SJSA1 (cell line): ENCODE measurements at places on chromosomes 5 and 9. TPM values are rescaled to one million over a fixed set of nuclear protein-coding genes. Genes with fewer than 3 reads are reported as not detected.

Gene EPB41L4B
- total RNA-seq = 1.8 and 4.1 TPM in 2 replicates

Gene TAF11L13
- not detected in 2 replicates for total RNA-seq

Gene SEPTIN8
- 77.3 and 97.4 TPM in 2 replicates for total RNA-seq

Gene CKMT2
- not detected in 2 replicates for total RNA-seq

GRCh38 chr5:122565331-122565730 is 209.5 kb upstream of the SNX2 start:
- DNase-seq = no peak

GRCh38 chr5:42242881-42243485 is 180.3 kb upstream of the GHR start:
- DNase-seq = no peak

GRCh38 chr9:124941679-124942561 is 1.0 kb upstream of the GOLGA1 start:
- peak; percentile 72 for DNase-seq

GRCh38 chr5:171492781-171493180 is 73.3 kb downstream of the FGF18 start:
- DNase-seq = no peak

DNA sequence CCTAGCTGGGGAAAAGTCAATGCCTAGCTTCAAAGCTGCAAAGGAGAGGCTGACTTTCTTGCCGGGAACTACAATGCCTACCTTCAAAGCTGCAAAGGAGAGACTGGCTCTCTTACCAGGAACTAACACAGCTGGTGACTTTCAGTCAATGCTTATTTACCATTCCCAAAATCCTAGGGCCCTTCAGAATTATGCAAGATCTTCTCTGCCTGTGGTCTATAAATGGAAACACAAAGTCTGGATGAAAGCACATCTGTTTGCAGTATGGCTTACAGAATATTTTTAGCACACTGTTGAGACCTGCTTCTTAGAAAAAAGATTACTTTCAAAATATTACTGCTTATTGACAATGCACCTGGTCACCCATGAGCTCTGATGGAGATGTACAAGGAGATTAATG is 259.4 kb downstream of the PLK2 start:
- DNase-seq = no peak

GRCh38 chr9:36900136-36900855 is 133.8 kb downstream of the PAX5 start:
- DNase-seq = no peak

DNA sequence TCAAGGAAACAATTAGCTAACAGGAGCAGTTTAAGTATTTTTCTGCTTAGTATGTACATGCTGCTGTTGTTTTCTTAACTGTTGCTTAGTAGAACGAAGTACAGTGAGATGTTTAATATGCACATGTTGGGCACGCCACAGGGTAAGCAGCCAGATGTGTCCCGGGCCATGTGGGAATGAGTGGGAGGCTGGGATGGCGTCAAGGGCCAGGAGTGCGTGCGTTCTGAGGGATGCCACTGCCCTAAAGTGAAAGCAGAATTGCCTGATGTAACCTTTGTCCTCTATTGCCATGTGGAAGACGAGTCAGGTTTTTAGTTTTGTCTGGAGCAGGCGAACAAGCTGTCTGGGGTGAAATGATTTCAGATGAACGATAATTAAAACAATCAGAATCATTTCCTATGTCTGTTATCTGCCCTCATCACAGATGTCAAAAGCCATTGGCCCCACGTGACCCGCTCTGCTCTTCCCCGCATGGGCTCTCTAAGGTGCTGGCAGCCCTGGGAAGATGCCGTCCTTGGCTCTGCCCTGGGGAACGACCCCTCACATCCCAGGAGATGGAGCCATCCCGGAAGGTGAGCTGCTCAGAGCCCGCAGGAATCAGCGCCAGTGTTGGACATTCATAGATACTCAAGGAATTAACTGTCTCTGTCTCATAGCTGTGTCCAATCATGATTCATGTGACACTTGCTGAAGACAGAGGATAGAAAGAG is 356.6 kb upstream of the IRX4 start:
- DNase-seq = no peak

- no peak for DNase-seq
These were observed 78.8 kb downstream of the GIN1 start for GRCh38 chr5:103041071-103041676.

DNA sequence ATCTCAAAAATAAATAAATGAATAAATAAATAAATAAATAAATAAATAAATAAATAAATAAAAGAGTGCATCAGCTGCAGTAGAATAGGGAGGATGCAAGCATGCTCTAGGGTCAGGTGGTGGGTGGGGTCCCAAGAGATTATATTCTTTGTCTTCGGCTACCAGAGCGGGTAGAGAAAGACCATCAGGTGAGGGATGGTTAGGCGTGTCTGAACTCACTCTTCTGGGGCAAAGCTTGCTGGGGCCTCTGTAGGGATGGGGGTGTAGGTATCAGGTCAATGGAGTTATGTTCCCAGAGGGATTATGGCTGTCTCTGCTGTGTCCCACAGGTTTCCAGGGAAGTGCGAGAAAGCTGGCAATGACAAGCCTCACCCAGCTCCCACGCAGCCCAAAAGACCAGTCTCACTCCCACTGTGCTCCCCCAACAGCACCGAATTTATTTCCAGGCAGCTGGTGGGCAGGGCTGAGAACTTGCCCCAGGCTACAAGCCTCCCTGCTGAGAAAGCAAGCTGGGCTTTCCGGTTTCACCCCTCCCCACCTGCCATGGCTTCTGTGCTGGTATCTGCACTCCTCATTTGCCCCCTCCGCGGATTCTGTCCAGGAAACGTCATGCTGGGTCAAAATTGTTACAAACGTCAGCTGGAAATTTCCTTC is 180.8 kb downstream of the LURAP1L start:
- no peak for DNase-seq

DNA sequence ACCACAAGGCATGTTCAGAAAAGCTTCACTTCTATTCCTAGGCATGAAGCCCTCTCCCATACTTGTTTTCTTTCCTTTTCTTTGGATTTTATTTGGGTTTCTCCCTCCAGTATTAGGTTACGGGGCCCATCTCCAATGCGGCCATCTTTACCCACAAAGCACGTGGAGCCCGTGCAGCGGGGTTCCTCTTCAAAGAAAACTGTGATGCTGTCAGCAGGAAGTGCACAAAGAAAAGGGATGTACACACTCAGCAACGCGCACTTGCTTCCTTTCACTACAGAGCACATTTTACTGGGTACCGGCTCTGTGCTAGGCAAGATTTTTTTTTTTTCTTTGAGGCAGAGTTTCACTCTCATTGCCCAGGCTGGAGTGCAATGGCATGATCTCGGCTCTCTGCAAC is 106.6 kb downstream of the COL23A1 start:
- no peak for DNase-seq

- DNase-seq = no peak
These were observed 8.3 kb downstream of the CIZ1 start for GRCh38 chr9:128182893-128183588.

DNA sequence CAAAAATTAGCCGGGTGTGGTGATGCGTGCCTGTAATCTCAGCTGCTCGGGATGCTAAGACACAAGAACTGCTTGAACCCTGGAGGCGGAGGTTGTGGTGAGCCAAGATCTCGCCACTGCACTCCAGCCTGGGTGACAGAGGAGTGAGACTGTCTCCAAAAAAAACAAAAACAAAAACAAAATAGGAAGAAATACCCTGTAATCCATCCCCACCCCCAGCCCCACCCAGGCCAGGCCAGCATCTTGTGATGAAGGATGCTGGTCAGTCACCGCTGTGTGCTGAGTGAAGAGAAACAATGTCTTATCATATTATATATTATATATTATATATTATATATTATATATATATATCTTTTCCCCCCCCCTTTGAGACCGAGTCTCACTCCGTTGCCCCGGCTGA is 15.4 kb upstream of the CCIN start:
- DNase-seq = no peak

DNA sequence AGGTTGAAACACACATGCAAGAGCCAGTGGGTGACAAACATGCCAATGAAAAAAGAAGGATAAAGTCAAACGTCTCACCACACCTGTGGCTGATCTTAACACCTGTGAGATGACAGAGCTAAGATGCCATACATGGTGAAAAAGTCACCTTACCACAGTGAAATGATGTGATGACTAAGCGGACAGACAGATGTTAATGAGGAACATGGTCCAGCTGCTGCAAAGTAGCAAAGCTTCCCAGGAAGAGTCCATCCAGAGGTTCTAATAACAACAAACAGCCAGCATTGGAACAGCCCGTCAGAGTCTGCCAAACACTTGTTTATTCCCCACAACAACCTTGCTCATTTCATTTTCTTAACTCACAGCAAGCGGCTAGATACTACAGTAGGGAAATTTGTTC is 1.9 kb downstream of the KIAA1191 start:
- no peak for DNase-seq

DNA sequence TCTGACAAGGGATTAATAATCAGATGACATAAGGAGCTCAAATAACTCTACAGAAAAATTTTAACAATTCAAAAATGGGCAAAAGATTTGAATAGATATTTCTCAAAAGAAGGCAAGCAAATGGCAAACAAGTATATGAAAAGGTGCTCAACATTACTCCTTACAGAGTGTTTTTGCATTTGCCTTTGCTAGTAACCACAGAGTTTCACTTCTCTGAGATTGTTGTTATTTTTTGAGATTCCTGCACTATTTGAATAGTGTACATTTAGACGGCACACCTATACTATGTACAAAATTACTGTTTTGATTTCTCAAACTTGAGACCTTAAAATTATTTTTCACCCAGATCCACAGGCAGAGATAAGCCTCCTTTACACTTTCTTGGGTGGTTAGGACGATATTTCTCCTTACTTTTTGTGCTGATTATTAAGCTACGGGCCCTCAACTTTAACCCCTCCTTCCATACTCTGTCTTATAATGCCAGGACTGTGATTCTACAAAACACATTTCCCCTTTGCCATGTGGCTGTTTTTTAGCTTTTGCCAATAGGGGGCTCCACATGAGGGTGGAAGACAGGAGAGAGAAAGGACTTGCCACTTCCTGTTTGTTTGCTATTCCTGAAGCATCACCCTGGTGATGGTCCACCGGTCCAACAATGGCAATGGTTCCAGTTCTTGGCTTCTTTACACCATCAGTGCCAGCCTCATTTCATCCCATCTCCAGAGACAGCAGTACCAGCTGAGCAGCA is 65.0 kb upstream of the DAP start:
- no peak for DNase-seq

DNA sequence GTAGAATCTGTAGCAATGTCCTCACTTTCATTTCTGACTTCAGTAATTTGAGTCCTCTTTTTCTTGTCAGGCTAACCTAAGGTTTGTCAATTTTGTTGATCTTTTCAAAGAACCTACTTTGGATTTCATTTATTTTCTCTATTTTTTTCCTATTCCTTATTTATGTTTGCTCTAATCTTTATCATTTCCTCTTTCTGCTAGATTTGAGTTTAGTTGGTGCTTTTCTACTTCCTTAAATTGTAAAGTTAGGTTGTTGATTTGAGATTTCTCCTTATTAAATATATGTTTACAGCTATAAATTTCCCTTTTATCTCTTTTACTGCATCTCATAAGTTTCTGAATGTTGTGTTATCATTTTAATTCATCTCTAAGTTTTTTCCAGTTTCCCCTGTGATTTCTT is 75.1 kb upstream of the FAM120A start:
- no peak for DNase-seq

DNA sequence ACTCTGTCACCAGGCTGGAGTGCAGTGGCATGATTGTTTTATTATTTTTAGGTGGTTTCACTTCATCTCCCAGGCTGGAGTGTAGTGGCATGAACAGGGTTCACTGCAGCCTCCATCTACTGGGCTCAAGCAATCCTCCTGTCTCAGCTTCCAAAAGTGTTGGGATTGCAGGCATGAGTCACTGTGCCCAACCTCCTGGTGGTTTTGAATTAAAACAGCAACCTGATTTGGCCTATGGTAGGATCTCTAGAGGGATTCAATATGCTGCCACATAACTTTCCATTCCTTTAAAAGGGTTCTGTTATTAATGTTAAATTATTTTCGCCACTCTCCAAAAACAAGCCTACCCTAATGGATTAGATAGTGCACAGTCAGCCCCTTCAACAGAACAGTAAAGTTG is 9.9 kb upstream of the HSPA4 start:
- no peak for DNase-seq

GRCh38 chr9:137267933-137268355 is 9.6 kb upstream of the TOR4A start:
- no peak for DNase-seq

- DNase-seq = no peak
These were observed 4.8 kb upstream of the VLDLR start for GRCh38 chr9:2616692-2617377.

DNA sequence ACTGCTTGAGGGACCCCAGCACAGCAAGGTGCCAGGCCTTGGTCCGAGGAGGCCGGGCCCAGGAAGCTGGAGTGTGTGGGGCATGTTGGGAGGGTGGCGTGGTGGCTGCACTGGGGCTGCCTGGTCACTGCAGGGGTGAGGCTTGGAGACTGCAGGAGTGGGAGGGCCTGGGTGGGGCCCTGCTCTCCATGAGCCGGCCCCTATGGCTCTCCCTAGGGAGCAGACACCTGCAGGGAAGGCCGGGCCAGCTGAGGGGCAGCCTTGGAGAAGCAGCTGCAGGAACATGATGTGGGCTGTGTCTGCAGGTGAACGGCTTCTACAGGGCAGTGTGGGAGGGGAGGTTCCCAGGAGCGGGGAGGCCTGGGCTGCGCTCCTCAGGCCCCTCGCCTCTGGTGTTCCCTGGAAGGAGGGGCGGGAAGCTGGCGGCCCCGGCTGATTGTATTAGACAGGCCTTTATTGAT is 41.7 kb upstream of the TMEM250 start:
- DNase-seq = no peak

GRCh38 chr9:120741191-120741590 is 26.9 kb upstream of the MEGF9 start:
- no peak for DNase-seq

DNA sequence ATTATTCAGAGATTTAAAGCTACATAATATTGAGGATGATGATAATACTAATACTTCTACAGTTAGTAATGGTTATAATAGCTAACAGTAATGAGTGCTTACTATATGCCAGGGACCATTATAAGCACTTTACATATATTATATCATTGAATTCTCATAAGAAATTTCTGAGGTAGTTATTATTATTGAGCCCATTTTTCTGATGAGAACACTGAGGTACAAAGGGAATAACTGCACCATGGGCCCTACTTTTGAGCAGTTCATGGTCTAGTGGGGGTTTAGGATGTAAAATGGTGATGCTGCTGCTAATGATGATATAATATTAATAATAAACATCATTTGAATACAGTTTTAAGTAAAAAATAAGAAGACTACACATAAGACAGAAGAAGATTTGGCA is 64.2 kb upstream of the SPDL1 start:
- DNase-seq = no peak

GRCh38 chr9:107397076-107398044 is 92.2 kb downstream of the KLF4 start:
- peak; percentile 40 for DNase-seq
